ENCODE measurements at places on chromosomes 2 and 18.

- DNase-seq = no peak
Observed at GRCh38 chr2:202017940-202018339, 15.7 kb upstream of the FZD7 start.

GRCh38 chr2:179954026-179954425 lies 53.1 kb downstream of the CWC22 start:
- no peak for DNase-seq

DNA sequence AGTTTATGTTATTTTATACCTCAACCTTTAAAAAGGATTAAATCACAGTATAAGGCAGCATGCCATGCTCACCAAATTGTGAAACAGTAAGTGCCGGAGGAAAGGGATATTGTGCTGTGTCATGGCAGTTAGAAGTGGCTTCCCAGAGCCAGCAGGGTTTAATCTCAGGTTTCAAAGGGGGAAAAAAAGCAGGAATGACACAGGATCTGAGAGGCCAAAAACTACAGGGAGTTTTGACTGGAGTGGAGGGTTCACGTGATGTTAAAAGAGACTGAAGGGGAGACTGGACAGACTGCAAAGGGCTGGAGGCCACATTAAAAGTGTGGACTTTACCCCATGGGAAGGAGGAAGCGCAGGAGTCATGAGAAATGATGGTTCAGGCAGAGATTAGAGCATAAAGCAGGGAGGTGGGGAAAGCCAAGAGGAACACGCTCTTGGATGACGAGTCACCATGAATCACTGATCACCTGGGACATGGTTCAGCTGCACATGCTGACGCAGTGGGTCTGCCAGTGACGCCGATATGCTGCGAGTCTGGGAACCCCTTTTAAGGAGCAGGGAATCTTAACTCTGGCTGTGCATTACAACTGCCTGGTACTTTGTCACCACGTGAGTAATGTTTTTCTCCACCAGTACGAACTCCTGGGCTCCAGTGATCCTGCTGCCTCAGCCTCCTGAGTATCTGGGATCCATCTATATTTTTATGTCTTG lies 6.1 kb downstream of the CHMP1B start:
- no peak for DNase-seq

GRCh38 chr2:63856303-63856603 lies 14.6 kb downstream of the UGP2 start:
- no peak for DNase-seq

GRCh38 chr2:189661957-189662321 lies 680 bp downstream of the ASNSD1 start:
- DNase-seq = no peak

DNA sequence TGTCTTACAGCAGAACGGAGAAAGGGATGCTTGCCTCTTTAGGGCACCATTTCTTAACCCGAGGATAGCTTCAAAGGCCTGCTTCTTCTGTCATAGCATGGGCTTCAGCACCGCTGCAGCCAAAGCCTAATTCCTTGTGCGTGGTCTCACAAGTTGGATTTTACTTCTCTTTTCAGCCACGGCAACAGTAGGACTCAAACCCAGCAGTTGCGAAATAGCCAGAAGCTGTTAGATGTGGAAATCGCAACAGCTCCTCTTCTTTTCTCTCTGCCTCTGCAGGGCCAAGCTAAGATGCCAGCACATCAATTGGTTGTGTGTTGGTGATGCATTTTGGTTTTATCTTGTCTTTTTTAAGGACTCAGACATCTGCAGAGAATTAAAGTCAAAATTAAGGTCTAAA lies 3.1 kb downstream of the NRXN1 start:
- no peak for DNase-seq
